Gastroesophageal sphincter (tissue), 4 donors: ENCODE measurements at places on chromosomes 6 and 20.

DNA sequence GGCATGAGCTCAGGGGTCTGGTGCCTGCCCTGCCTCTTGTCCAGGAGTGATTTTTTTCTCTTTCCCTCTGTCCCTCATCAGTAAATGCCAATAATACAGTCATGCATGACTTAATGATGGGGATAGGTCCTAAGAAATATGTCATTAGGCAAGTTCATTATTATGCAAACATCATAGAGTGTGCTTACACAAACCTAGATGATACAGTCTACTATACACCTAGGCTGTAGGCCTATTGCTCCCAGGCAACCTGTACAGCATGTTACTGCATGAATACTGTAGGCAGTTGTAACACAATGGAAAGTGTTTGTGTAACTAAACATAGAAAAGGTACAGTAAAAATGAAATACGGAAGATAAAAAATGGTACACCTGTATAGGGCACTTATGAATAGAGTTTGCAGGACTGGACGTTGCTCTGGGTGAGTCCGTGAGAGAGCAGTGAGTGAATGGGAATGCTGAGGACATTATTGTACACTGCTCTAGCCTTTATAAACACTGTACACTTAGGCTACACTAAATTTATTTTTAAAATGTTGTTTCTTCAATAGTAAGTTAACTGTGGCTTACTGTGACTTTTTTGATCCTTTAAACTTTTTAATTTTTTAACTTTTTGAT, 22.1 kb downstream of the PBOV1 start:
- no peaks in the 10 kb centered on the region for H3K27me3 ChIP-seq
- no peaks in the 10 kb centered on the region for H3K4me1 ChIP-seq
- no peak overlapping the region for H3K27ac ChIP-seq
- no peaks in the 10 kb centered on the region for H3K36me3 ChIP-seq

GRCh38 chr20:23254034-23254433, 96.6 kb upstream of the NXT1 start:
- H3K27me3 ChIP-seq: peaks cover 52% of the 10 kb centered on the region
- no peaks in the 10 kb centered on the region for H3K36me3 ChIP-seq
- H3K4me1 ChIP-seq: peaks cover 8% of the 10 kb centered on the region
- ATAC-seq: no peak
- no peak overlapping the region for H3K27ac ChIP-seq

DNA sequence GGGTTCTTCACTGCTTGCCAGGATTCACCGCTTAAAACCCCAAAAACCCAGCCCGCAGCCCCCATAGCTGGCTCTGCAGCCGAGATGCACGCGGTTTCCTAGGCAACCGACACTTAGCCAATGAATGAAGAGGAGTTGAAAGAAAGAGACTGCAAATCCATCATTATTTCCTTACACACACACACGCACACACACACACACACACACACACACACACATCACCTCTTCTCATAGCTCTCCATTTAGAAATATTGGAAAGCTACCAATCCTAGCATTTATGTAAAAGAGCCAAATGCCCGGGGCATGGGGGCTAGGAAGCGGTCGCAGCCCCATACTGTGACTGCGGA, 3.4 kb upstream of the TUBB2B start:
- H3K4me1 ChIP-seq: peaks cover 36% of the 10 kb centered on the region
- ATAC-seq: no peak
- H3K4me3 ChIP-seq: peak overlapping the region; percentile 40

DNA sequence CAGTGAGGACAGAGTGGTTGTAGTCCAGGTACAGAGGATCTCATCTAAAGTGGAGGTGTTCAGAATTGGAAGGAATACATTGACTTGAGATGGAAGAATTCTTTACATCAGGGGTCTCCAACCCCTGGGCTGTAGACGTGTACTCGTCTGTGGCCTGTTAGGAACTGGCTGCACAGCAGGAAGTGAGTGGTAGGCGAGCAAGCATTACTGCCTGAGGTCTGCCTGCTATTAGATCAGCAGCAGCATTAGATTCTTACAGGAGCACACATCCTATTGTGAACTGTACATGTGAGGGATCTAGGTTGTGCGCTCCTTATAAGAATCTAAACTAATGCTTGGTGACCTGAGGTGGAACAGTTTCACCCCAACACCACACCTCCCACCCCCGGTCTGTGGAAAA, 121.1 kb downstream of the CDKAL1 start:
- no peak overlapping the region for H3K4me3 ChIP-seq
- ATAC-seq: no peak
- no peaks in the 10 kb centered on the region for H3K27me3 ChIP-seq
- no peaks in the 10 kb centered on the region for H3K36me3 ChIP-seq
- H3K27ac ChIP-seq: no peak overlapping the region
- H3K4me1 ChIP-seq: no peaks in the 10 kb centered on the region

GRCh38 chr6:131317516-131317915, 182.2 kb downstream of the AKAP7 start:
- ATAC-seq: no peak
- H3K4me1 ChIP-seq: no peaks in the 10 kb centered on the region
- no peaks in the 10 kb centered on the region for H3K27me3 ChIP-seq
- H3K36me3 ChIP-seq: no peaks in the 10 kb centered on the region

DNA sequence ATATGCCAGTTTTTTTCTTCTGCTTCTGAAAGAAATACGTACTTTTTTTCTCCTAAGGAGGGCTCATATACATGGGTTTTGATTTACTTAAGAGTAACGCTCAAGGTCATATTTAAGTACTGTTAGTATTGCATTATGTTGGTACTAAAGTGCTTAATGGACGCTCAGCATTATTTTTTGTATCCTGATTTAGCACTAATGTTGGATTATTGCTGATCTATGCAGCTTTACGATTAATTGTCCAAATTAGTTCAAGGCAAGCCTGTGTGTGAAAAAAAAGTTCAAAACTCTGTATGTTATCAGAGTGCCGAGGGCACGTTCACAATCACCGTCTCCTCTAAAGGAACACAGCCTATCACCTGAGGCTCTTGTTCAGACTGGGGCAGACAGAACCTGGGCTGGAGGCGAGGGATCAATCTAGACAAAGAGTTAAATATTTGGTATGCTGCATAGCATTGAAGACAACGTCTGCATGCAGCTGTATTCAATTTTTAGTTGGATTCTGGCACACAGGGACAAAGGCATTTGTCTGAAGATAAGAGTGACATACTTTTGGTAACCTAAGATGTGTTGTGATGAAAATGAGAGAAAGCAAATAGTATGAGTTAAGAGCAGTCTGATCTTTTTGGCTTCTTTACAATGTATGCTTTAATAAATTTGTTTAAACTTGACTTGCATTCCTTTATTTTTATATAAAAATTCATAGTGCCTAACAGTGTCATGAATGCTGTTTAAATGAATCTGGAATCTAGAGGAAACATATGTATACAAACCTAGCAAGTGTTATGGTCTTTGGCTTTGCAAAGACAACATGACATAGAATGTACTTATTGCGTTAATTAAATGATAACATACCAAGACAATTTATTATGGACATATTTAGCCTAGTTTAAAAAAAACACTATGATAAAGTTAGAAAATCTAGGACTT, 341.2 kb downstream of the SAMD5 start:
- ATAC-seq: no peak
- no peaks in the 10 kb centered on the region for H3K36me3 ChIP-seq
- no peaks in the 10 kb centered on the region for H3K27me3 ChIP-seq
- no peak overlapping the region for H3K27ac ChIP-seq

GRCh38 chr6:113875470-113875869, 18.3 kb downstream of the MARCKS start:
- no peak overlapping the region for H3K27ac ChIP-seq
- no peak for ATAC-seq
- H3K4me1 ChIP-seq: peaks cover 13% of the 10 kb centered on the region
- no peaks in the 10 kb centered on the region for H3K27me3 ChIP-seq
- H3K36me3 ChIP-seq: no peaks in the 10 kb centered on the region

- H3K4me3 ChIP-seq: no peak overlapping the region
- no peak for ATAC-seq
- H3K36me3 ChIP-seq: no peaks in the 10 kb centered on the region
- no peaks in the 10 kb centered on the region for H3K27me3 ChIP-seq
Measured at GRCh38 chr6:53986721-53987521, 124.3 kb upstream of the MLIP start.

- no peak overlapping the region for H3K27ac ChIP-seq
- H3K4me1 ChIP-seq: no peaks in the 10 kb centered on the region
- H3K27me3 ChIP-seq: no peaks in the 10 kb centered on the region
- no peaks in the 10 kb centered on the region for H3K36me3 ChIP-seq
Measured at GRCh38 chr6:108027594-108027993, 46.9 kb downstream of the OSTM1 start.

DNA sequence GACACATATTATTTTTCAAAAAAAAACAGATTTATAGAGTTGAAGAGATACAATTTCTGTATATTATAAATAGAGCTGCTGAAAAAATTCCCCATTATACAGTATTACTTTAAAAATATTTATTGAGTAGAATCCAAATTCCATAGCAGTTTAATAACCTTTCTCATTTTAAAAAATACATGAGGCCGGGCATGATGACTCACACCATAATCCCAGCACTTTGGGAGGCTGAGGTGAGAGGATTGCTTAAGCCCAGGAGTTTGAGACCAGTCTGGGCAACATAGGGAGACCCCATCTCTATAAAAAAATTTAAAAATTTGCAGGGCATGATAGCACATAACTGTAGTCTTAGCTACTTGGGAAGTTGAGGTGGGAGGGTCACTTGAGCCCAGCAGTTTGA, 13.0 kb downstream of the ATRN start:
- H3K27ac ChIP-seq: no peak overlapping the region
- no peak for ATAC-seq
- H3K27me3 ChIP-seq: no peaks in the 10 kb centered on the region
- no peak overlapping the region for H3K4me3 ChIP-seq

DNA sequence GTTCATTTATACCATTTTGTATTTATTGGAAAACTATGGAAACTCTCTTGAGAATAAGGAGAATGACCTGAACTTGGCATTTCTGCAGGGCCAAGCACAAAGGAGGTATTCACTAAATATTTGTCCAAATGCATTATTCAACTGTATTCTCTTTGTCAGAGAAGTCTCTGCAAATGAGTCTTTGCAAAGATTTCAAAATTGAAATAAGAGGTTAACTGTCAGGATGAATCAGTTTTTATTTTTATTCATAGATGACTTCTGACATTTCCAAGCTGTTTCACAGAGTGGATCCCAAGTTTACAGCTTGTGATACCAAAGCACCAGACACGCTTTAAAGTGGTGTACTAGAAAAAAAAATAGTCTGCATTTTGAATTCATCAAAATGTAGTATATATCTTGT, 131.6 kb downstream of the UTRN start:
- no peak for ATAC-seq
- no peaks in the 10 kb centered on the region for H3K36me3 ChIP-seq
- no peak overlapping the region for H3K27ac ChIP-seq
- no peaks in the 10 kb centered on the region for H3K27me3 ChIP-seq
- H3K4me3 ChIP-seq: no peak overlapping the region
- no peaks in the 10 kb centered on the region for H3K4me1 ChIP-seq

- peak overlapping the region; percentile 99 for H3K27ac ChIP-seq
- H3K36me3 ChIP-seq: no peaks in the 10 kb centered on the region
- no peaks in the 10 kb centered on the region for H3K4me1 ChIP-seq
- H3K27me3 ChIP-seq: no peaks in the 10 kb centered on the region
Measured at GRCh38 chr6:5260111-5260620, 584 bp downstream of the LYRM4 start.

- peaks cover 18% of the 10 kb centered on the region for H3K27me3 ChIP-seq
- H3K27ac ChIP-seq: no peak overlapping the region
- peaks cover 14% of the 10 kb centered on the region for H3K4me1 ChIP-seq
- no peak for ATAC-seq
Measured at GRCh38 chr6:36297511-36297910, 27.7 kb downstream of the PNPLA1 start.

DNA sequence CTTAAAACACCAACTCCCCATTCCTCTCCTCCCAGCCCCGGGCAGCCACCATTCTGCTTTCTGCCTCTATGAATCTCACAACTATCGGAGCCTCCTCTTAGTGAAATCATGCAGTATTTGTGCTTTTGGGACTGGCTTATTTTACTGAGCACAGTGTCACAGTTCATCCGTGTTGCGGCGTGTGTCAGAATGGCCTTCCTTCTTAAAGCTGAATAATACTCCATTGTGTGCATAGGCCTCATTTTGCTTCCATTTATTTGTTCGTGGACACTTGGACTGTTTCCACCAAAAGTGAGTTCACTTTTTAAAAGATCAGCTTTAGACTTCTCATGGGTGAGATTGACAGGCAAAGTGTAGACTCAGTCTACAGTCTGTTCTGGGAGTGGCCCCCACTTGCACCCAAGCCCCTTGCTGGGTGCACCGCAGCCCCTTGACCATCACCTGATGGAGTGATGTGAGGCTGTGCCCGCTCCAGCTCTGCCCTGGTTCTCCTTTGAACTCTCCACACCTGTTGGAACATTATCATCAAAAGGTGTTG, 12.6 kb downstream of the DUSP22 start:
- no peak overlapping the region for H3K27ac ChIP-seq
- H3K4me1 ChIP-seq: peaks cover 3% of the 10 kb centered on the region
- no peaks in the 10 kb centered on the region for H3K36me3 ChIP-seq
- H3K27me3 ChIP-seq: no peaks in the 10 kb centered on the region

GRCh38 chr20:45924391-45925261, 9.9 kb upstream of the PCIF1 start:
- peaks cover 22% of the 10 kb centered on the region for H3K4me1 ChIP-seq
- H3K4me3 ChIP-seq: no peak overlapping the region
- H3K27me3 ChIP-seq: no peaks in the 10 kb centered on the region
- peak overlapping the region; percentile 71 for H3K27ac ChIP-seq
- ATAC-seq: peak; percentile 72

GRCh38 chr6:39913391-39913916, 20.8 kb downstream of the MOCS1 start:
- no peaks in the 10 kb centered on the region for H3K4me1 ChIP-seq
- H3K27ac ChIP-seq: no peak overlapping the region
- no peaks in the 10 kb centered on the region for H3K27me3 ChIP-seq
- H3K36me3 ChIP-seq: no peaks in the 10 kb centered on the region

DNA sequence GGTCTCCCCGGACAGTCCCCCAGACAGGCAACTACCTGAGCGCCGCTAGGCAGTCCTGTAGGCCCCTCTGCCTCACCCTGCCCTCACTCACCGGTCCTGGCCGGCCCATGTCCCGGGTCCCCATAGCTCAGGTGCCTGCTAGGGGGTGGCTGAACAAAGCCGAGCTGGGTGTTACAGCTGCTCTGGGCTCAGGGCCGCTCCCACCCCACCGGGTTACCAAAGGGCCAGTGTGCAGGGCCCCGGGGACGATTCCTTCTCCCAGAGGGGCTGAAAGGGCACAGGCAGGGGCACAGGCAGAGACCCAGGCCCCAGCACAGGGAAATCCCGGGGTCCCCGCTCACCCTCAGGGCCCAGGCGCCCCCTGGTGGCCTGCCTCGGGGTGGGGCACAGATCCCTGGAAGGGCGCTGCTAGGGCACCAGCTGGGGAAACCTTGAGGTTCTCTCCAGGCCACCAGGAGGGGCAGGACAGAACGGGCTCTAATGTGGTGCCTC, 118.4 kb downstream of the GRM4 start:
- peaks cover 71% of the 10 kb centered on the region for H3K27me3 ChIP-seq
- H3K4me1 ChIP-seq: no peaks in the 10 kb centered on the region
- no peak overlapping the region for H3K4me3 ChIP-seq
- peak; percentile 32 for ATAC-seq

GRCh38 chr6:108285381-108285780, 9.5 kb upstream of the AFG1L start:
- no peaks in the 10 kb centered on the region for H3K27me3 ChIP-seq
- no peak overlapping the region for H3K27ac ChIP-seq
- H3K36me3 ChIP-seq: no peaks in the 10 kb centered on the region
- H3K4me1 ChIP-seq: no peaks in the 10 kb centered on the region
